ENCODE measurements at places on chromosomes 1 and 21.

GRCh38 chr1:192559115-192560006 lies 16.2 kb upstream of the RGS1 start:
- no peak for DNase-seq

DNA sequence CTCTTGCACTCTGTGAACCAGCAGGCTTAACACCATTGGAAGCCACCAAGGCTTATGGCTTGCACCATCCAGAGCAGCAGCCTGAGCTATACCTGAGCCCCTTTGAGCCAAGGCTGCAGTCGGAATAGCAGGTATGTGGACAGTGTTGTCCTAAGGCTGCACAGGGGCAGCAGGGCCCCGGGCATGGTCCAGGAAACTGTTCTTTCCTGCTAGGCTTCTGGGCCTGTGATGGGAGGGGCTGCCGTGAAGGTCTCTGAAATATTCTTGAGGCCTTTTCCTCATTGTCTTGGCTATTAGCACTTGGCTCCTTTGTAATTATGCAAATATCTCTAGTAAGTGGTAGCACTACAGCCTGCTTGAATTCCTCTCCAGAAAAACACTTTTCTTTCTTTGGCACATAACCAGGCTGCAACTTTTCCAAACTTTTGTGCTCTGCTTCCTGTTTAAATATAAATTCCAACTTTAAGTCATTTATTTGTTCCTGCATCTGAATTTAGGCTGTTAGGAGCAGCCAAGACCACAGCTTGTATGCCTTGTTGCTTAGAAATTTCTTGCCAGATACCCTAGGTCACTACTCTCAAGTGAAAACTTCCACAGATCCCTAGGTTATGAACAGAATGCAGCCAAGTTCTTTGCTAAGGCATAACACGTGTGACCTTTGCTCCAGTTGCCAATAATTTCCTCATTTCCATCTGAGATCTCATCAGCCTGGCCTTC lies 5.2 kb downstream of the KRTAP20-4 start:
- no peak for DNase-seq

- no peak for DNase-seq
These were observed 13.1 kb downstream of the STK40 start for GRCh38 chr1:36372617-36373016.

GRCh38 chr21:16742131-16742641 lies 770.7 kb upstream of the CXADR start:
- DNase-seq: peak; percentile 12

DNA sequence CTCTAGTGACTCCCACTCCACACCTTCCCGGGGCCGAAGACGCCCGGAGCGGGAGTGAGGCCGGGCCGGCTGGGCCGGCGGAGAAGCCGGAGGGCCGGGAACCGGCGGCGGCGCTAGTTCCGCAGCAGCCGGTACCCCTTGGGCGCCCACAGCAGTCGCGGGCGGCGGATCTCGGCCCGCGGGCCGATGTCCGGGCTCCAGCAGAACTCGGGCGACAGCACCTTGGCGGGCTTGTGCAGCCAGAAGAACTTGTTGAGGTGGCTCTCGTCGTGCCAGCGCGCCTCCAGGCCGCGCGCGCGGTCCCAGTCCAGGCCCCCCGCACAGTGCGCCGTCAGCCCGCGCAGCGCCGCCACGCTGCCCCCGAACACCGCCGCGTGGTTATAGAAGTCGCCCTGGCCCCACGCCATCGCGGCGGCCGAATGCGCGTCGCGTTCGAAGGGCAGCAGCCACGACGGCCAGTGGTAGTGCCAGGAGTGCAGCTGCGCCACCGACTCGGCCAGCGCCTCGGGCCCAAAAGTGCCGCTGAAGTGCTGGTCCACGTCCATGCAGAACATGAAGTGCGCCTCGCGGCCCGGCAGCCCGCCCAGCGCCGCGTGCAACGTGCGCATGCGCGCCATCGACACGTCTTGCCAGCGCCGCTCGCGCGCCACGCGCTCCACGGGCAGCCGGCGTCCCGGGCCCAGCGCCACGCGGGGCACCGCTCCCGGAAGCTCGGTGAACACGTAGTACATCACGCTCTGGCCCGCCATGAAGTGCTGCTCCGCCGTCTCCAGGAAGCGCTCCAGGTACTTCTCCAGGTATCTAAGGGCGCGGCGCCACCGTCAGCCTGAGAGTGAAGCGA lies 14.0 kb downstream of the A3GALT2 start:
- no peak for DNase-seq

GRCh38 chr21:43812139-43812821 lies 22.9 kb downstream of the RRP1 start:
- no peak for DNase-seq

GRCh38 chr1:202850593-202851362 lies 38.2 kb downstream of the RABIF start:
- no peak for DNase-seq

DNA sequence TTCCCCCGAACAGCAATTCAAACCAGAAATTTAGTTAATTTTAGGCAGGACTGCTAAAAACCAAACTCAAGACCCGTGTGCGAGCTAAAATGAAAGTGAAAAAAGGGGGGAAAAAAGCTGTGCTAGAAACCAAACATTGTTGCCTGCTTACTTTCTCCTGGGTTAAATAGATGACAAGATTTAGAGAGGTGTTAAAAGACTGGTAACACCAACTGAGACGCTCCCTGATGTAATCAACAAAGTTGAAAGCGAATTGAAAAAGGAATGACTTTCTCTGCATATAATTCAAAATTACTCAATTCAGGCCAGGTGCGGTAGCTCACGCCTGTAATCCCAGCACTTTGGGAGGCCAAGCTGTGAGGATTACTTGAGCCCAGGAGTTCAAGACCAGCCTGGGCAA lies 6.8 kb downstream of the CDCA8 start:
- no peak for DNase-seq

DNA sequence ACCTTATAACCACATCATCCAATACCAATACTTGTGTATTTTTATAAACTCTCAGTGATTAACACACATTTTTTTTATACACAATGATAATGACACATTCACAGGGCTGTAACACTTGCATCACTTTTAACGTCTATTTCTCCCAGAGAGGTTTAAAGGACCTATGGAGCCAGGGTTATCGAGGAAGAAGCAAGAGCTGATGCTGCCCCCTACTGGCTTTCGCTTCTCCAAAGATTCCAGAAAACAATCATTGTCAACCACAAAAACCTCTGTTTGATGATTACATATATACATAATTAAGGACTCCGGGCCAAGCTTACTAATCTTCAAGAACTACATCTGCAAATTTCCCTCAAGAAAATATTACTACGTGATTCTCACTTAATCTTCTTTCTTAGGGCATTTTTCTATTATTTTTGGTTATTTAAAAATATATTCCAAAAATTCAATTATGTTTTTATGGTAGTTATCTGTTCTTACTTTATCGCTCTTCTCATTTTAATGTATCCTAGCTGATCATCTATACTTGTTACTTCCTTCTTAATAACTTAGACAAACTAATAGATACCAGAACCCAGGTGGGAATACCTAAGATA lies 214.5 kb downstream of the VAV3 start:
- DNase-seq: no peak

GRCh38 chr1:247287460-247287859 lies 31.6 kb downstream of the VN1R5 start:
- no peak for DNase-seq
